IMR-90 (cell line): ENCODE measurements at places on chromosomes 3 and 15. TPM values are rescaled to one million over a fixed set of nuclear protein-coding genes. Genes with fewer than 3 reads are reported as not detected.
A peak's percentile ranks its signal among the peaks of the same experiment; 100 is the strongest.

- peaks cover 10% of the 10 kb centered on the region; the same call in 1 of the 2 replicates for H3K27me3 ChIP-seq
- no peaks in the 10 kb centered on the region for H3K4me1 ChIP-seq
- no peak overlapping the region for H3K4me3 ChIP-seq
- no peaks in the 10 kb centered on the region; the same call in 1 of the 2 replicates for H3K36me3 ChIP-seq
- DNase-seq: no peak
Observed at GRCh38 chr3:197507081-197507480, 48.7 kb downstream of the BDH1 start.

AQR gene
- 29.6 and 33.6 TPM in 2 replicates for total RNA-seq

PRKAR2A gene
- total RNA-seq: 48.2 and 53.0 TPM in 2 replicates

FAH gene
- total RNA-seq: 36.9 and 48.6 TPM in 2 replicates

DNA sequence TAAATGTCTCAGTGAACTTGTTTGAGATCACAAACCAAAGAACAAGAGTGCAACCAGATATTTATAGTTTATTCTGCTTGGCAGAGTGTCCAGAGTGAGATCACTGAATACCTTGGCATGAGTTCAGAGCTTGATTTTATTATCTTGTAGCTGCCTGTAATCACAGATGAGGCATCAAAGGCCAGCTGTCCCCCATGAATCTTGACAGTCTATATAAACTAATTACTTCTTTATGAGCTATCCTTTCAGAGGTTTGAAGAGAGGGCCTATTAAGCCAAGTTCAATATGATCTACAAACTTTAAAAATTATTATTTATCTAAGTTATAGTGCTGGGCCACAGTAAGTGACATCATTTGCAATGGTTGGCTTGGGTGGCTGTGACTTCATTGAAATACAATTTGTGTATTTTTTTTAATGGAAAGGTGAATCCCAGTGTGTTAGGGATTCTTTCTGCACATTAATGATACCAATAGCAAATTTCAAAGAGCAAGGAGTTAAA is 251.5 kb downstream of the CLSTN2 start:
- no peaks in the 10 kb centered on the region for H3K36me3 ChIP-seq
- no peaks in the 10 kb centered on the region for H3K4me1 ChIP-seq
- H3K4me3 ChIP-seq: no peak overlapping the region

DNA sequence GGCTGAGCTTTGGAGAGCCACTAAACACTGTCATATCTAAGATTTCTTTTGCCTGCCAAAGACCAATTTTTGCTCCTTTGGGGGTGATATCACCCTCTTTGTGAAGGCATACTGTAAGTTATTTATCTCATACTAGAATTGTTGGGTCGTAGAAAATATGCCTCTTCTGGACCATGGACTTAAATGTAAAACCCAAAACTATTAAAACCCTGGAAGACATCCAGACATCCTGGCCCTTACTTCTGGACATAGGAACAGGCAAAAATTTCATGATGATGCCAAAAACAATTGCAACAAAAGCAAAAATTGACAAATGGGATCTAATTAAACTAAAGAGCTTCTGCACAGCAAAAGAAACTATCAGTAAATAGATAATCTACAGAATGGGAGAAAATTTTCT is 172.2 kb downstream of the ATG7 start:
- no peaks in the 10 kb centered on the region for H3K27me3 ChIP-seq
- H3K4me1 ChIP-seq: no peaks in the 10 kb centered on the region
- H3K27ac ChIP-seq: no peak overlapping the region

DNA sequence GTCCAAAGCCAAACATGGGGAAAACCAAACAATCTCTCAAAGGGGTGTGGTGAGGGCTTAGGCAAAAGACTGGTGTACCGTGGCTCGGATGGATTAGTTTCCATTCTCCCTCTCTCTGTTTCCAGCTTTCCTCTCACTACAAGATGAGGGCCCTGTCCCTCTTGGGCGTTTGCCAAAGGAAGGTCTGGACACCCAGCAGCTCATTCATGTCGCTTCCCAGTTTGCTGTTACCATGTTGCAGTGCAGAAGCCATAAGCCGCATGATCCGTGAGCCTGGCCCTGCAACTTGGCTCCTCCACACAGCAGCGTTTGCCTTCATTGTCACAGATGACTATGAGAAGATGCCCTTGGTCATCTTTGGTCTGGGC is 92.2 kb downstream of the APBA2 start:
- no peak overlapping the region for H3K4me3 ChIP-seq
- peaks cover 4% of the 10 kb centered on the region; the same call in 1 of the 2 replicates for H3K4me1 ChIP-seq
- no peak overlapping the region for H3K27ac ChIP-seq
- no peak for DNase-seq
- no peaks in the 10 kb centered on the region for H3K36me3 ChIP-seq
- no peaks in the 10 kb centered on the region for H3K27me3 ChIP-seq

DNA sequence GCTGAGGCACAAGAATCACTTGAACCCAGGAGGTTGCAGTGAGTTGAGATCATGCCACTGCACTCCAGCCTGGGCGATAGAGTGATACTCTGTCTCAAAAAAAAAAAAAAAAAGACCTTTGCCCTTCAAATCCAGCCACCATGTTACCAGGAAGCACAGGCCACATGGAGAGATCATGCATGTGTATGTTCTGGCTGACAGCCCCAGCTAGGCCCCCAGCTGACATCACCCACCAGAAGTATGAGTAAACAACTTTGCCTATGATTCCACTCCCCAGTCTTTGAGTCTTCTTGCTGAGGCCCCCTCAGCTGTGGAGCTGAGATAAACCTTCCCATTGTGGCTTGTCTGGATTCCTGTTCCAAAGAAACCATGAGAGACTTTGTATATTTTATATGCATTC is 3.3 kb upstream of the ARIH2 start:
- no peaks in the 10 kb centered on the region for H3K36me3 ChIP-seq
- peaks cover 7% of the 10 kb centered on the region for H3K4me1 ChIP-seq
- H3K27ac ChIP-seq: 0 out of 2 replicates have a peak overlapping the region, but pooled peaks have one; percentile 36
- no peak overlapping the region for H3K4me3 ChIP-seq

FANCD2OS gene
- total RNA-seq: not detected in 2 replicates

GRCh38 chr3:69442771-69443311 is 57.0 kb upstream of the FRMD4B start:
- no peak for DNase-seq
- H3K4me3 ChIP-seq: no peak overlapping the region
- H3K36me3 ChIP-seq: no peaks in the 10 kb centered on the region
- no peaks in the 10 kb centered on the region for H3K27me3 ChIP-seq
- H3K27ac ChIP-seq: no peak overlapping the region

DNA sequence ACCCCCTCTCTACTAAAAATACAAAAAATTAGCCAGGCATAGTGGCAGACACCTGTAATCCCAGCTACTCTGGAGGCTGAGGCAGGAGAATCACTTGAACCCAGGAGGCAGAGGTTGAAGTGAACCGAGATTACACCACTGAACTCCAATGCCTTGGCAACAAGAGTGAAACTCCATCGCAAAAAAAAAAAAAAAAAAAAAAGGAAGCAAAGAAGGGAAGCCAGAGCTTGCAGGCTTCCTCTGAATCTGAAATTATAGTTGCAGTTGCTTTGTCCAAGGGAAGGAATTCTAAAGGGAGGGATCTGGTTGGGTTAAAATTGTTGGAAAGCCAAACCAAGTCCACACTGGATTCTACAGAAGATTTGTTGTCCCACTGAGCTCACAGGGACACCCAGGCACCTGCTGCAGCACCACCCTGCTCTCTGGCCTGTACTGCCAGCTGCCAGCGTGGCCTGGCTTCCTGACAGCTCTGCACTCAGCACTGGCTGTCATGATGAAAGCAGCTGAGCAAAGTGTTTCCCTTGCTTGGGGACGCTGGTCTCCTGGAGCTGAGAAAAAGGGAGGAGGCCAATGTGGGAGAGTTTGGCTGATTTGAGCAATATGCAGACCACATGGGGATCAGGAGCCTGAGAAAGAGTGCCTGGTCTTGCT is 88.8 kb upstream of the HES1 start:
- no peak overlapping the region for H3K27ac ChIP-seq
- H3K4me1 ChIP-seq: no peaks in the 10 kb centered on the region
- peaks cover 12% of the 10 kb centered on the region for H3K27me3 ChIP-seq

- peaks cover 9% of the 10 kb centered on the region for H3K4me1 ChIP-seq
- H3K27me3 ChIP-seq: no peaks in the 10 kb centered on the region
- DNase-seq: peak; percentile 39
- H3K4me3 ChIP-seq: no peak overlapping the region
- H3K36me3 ChIP-seq: peaks cover 31% of the 10 kb centered on the region
Observed at GRCh38 chr15:75620058-75620820, 5.3 kb downstream of the SNUPN start.

GRCh38 chr3:80618295-80619256 is 850.8 kb upstream of the ROBO1 start:
- H3K4me1 ChIP-seq: no peaks in the 10 kb centered on the region
- H3K27me3 ChIP-seq: no peaks in the 10 kb centered on the region
- no peak for DNase-seq
- no peaks in the 10 kb centered on the region for H3K36me3 ChIP-seq

DNA sequence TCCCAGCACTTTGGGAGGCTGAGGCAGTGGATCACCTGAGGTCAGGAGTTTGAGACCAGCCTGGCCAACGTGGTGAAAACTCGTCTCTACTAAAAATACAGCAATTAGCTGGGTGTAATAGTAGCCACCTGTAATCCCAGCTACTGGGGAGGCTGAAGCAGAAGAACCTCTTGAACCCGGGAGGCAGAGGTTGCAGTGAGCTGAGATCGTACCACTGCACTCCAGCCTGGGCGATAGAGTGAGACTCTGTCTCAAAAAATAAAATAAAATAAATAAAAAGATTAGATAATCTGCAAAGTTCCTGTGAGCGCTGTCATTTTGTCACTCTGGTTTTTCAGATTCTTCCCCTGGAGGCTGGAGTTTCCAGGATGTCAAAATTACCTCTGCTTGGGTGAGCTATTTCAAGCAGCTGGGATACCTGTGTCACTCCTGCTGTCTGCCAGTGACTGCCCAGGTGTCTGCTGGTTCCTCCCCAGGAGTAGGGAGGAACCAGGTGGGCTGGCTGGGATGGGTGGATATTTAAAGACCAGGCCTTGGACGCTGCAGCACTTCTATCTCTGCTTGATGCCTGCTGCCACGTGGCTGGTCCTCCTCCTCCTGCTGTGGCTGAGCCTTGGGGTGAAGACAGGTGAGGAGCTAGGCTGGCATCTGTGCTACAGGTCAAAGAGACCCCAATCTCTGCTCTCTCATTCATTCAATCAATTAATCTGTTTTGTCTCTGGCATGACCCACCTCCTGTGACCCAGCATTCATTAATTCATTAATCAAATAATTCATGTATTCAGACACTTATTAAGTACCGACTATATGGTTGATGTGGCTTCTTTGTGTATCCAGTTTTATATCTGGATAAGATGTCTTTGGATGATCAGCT is 19.5 kb upstream of the MUC20 start:
- no peak overlapping the region for H3K27ac ChIP-seq
- H3K36me3 ChIP-seq: peaks cover 3% of the 10 kb centered on the region; the same call in 1 of the 2 replicates
- DNase-seq: no peak
- H3K4me1 ChIP-seq: peaks cover 11% of the 10 kb centered on the region
- peaks cover 9% of the 10 kb centered on the region for H3K27me3 ChIP-seq

DNA sequence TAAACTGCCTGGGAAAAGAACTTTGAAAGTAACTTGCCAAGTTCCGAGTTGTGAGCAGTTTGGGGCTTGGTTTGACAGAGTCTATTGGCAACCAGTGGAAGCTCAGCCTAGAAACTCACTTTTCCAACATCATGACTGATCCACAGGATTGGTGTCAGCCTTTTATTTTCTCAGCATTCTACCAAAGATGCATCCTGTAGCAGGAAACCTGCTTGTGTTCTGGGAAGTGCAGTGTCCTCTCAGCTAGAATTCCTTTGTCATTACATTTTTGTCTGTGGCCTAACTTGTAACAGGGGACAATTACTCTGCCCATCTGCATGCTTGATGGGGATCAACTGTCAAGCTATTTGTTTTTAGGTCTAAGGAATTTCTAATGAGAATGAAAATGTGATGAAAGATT is 116.7 kb upstream of the LMOD3 start:
- H3K36me3 ChIP-seq: no peaks in the 10 kb centered on the region
- peaks cover 51% of the 10 kb centered on the region for H3K27me3 ChIP-seq
- H3K27ac ChIP-seq: no peak overlapping the region
- H3K4me1 ChIP-seq: peaks cover 2% of the 10 kb centered on the region; the same call in 1 of the 2 replicates
- H3K4me3 ChIP-seq: no peak overlapping the region
- no peak for DNase-seq

PIF1 gene
- total RNA-seq: 3.9 and 5.3 TPM in 2 replicates
